Stimulated activated CD4-positive, alpha-beta T cell treated with anti-CD3 and anti-CD28 coated beads, Interleukin-4, amount 100 ng/mL, for 1 hour (primary cell): ENCODE measurements at places on chromosomes 11 and 22.

GRCh38 chr11:72602250-72602904 is 71.8 kb downstream of the PDE2A start:
- no peak for DNase-seq

GRCh38 chr11:65864706-65865471 is 4.7 kb downstream of the MUS81 start:
- DNase-seq, result no peak

DNA sequence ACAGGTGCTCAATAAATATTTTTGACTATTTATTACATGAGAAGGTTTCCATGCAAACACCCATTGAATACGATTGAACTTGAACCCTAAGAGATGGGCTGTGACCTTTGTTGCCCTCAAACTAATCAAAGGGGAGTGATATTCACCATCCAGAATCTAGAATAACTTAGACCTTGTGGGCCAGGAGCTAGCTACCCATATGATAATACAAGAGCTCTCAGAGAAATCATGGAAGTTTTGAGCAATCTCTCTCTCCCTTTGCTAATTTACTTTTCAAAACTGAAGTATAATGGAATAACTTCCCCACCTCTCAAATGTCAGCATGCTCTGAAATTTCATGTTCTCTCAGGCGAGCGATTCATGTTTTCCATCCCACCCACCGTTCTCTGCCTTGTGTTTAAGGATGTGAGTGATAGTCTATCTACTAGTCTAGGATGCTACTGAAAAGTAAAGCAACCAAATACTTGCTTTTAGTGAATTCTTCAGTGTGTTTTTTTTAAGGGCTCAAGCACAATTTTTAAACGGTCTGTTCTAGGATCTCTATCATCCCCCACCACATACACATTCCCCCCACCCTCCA is 33.3 kb downstream of the BARX2 start:
- no peak for DNase-seq

GRCh38 chr11:370070-370941 is 1.0 kb downstream of the B4GALNT4 start:
- DNase-seq, result no peak

DNA sequence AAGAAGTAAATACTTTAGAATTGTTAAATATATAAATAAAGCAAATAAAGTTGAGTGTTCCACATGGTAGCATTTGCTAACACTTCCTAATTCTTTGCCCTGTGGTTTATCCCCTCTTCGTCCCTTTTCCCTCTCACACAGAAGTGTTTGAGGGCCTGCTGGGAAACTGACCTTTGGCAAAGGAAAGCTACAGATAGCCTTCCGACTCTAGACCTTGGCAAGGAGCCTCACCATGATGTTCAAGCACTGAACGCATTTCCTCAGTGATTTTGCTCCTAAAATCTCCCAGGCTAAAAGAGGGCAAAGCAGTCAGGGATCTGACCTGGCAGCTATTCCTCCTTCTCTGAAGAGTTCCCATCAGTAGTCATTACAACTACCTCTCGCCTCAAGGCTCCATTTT is 52.5 kb upstream of the HORMAD2 start:
- no peak for DNase-seq

DNA sequence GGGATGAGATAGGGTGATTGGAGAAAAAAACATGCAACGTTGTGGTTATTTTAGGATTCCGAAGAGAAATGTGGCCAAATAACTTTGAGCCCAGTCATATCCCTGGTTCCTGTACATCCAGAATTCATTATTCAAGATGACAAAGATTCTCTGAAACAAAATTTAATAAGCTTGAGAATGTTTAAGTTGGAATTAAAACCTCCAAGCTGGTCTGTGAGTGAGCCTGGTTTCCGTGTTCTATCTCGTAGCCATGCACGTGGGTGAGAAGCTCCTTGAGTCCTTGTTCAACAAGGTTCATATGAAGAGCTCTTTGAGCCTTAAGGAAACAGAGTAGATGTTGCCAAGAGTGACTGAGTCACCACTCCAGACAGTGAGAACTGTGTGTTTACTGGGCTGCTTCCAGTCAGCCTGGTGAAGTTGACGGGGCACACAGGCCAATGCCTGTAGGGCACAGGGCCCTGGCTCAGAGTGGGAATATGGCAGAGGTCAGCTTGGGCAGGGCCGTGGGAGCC is 206.5 kb downstream of the NAV2 start:
- DNase-seq, result no peak

DNA sequence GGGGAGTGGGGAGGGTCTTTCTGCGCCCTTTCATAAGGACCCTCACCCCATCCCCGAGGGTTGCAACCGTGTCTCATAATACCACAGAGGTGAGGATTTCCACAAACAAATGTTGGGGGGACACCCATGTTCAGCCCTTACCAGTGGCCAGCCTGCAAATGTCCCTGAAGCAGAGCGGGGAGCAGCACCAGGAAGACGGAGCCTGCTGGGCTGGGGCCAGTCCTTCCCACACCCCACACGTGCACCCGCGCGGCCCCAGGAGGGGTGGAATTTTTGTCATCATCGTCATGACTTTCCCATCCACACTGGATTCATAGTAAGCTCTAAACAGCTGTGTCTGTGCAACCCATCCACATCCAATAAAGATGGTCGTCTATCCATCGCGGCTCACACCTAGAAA is 409.8 kb downstream of the BRD1 start:
- DNase-seq, result no peak

GRCh38 chr11:19121646-19122045 is 4.7 kb downstream of the ZDHHC13 start:
- DNase-seq, result no peak

- DNase-seq, result no peak
Measured at GRCh38 chr22:19048531-19048930, 73.7 kb downstream of the DGCR2 start.

GRCh38 chr22:32776397-32776796 is 25.1 kb upstream of the TIMP3 start:
- no peak for DNase-seq

DNA sequence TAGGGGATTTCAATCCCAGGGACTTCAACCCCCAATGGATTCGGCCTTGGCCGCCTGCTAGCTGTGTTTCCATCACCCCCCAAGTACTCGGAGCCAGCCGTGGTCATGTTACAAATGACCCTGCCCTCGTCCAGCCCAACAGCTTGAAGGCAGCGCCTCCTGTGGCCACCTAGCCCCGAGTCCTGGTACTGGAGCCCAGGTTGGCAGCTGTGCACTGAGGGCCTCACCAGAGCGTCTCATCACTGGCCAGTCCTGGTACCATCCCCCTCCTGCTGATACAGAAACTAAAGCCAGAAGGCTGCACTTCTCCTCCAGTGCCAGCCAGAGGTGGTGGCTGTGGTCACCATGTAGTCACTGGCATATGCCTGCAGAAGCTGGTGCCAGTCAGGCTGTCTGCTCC is 44.9 kb upstream of the FADD start:
- DNase-seq, result no peak

GRCh38 chr11:102633385-102634026 is 8.4 kb upstream of the MMP20 start:
- no peak for DNase-seq

DNA sequence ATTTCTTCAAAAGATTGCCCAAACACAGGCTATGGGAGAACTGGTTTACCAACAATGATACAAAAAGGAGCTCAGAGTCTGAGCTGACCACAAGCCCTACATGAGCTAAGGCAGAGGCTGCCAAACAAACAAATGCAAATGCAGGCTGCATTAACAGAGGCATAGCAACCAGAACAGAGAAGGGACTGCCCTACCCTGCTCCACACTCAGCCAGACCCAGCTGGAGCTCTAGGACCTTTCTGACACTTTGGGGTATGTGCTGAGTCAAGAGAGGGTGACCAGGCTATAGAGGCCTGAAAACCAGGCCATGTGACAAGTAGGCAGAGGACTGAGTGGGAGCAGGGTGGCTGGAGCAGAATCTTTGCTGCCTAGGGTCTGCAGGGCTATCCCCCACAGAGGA is 17.8 kb upstream of the P2RY2 start:
- no peak for DNase-seq

GRCh38 chr11:126046570-126047195 is 16.0 kb downstream of the CDON start:
- DNase-seq, result no peak

DNA sequence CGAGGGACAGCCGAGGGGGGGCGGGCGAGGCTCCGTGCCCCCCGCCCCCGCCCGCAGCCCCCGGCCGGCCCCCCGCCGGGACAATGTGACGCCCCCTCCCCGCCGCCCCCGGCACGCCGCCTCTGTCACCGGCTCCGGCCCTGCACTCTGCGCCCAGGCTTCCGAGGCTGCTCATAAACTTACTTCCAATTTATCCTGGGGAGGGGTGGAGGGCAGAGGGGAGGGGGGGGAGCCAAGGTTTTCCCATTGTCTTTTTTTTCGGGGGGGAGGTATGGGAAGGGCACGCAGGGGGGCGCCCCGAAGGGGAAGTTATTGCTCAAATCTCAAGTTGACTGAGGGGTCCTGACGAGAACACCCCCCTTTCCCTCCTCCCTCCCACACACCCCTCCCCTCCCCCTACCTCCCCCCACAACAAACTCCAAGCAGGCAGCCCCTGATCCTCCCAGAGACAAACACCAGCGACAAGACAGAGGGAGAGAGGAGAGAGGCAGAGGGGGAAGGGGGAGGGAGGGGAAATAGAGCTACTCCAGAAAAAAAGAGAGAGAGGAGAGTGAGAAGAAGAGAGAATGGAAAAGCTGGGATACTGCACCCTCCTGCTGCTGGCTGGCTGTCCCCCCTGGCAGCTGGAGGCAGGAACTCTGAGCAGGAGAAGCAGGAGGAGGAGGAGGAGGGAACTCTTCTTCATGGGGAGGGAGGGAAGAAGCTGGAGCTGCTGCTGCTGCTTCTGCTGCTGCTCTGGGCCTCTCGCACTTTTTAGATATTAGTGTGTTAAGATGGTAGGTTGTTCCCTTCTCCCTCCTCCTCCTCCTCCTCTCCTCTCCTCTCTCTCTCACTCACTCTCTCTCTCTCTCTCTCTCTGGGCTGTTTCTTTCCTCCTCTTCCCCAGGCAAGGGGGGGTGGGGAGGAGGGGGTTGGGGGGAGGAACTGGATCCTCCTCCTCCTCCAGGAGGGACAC is 631 bp downstream of the PHF21A start:
- DNase-seq, result peak; percentile 34

GRCh38 chr11:87176044-87176443 is 138.3 kb downstream of the TMEM135 start:
- DNase-seq, result no peak

DNA sequence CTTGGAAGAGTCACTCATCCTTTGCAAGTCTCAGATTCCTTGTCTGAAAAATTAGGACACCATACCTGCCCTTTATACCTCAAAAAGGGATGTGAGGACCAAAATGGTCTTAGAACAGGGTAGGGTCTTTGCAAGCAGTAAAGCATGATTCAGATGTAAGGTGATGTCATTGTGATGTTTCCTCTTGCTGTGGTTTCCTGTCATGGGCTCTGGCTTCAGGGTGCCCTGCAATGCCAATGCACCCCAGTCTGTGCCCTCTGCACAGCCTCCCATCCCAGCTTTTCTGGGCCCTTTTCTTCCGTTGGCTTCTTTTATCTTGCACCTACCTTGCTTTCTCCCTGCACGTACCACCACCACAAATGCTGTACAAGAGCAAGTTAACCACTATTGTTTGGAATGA is 87.8 kb upstream of the NNMT start:
- DNase-seq, result no peak

GRCh38 chr11:75435571-75435925 is 2.5 kb upstream of the KLHL35 start:
- no peak for DNase-seq

GRCh38 chr22:43088627-43088983 is 586 bp downstream of the TTLL1 start:
- no peak for DNase-seq

DNA sequence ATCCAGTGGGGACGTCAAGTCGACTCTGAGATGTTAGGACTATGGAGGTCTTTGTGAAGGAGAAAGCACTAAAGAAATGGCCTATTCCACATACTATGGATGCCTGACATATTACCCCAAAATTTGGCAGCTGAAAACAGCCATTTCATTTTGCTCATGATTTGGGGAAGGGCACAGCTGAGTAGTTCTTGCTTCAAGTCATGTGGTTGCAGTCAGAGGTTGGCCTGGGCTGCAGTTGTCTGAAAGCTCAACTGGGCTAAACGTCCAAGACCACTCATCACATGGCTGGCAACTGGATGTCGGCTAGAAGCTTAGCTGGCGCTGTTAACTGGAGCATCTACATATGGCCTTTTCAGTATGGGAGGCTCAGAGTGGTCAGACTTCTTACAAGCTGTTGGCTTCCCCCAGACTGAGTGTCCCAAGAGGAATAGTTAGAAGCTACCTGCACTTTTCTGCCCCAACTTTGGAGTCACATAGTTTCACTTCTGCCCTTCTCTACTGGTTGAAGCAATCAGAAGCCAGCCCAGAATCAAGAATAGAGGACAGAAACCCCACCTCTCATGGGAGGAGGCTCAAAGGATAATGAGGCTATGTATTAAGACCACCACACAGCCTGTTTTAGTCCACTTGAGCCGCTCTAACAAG is 14.1 kb downstream of the SLC35C1 start:
- no peak for DNase-seq

DNA sequence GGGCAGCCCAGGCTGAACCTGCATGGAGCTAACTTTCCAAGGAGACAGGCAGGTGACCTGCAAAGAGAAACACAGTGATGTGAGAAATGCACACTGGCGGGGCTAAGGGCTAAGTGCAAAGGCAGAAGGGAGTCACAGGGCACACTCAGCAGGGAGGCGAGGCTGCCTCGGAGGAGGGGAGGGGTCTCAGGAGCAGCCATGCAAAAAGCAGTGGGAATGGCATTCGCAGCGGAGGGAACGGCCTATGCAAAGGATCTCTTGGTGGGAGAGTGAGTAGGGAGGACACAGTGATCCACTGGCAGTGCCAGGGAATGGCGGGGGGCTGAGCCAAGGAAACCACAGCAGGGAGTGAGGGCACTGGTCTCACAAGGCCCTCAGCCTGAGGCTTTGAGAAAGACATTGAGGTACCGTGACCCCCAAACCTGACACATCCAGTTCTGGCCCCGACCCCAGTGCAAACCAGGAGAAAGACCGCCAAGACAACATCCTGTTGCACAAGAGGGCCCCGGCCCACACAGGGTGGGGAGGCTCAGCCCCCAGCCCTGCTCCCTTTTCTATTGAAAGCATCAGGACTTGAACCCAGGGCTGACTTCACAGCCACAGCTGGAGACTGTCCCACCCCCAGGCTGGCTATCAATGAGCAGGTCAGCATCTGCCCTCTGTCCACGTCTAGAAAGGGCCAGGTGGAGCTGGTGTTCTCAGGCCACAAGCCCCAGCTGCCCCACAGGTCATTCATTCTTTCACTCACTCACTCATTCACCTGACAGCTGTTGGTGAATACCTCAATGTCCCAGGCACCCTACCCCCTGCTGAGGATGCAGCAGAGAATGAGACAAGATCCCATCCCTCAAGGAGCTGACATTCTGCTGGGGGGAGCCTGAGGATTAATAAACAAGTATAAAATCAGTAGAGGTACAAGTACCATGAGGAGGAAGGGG is 50.7 kb downstream of the IGLL1 start:
- DNase-seq, result no peak

- no peak for DNase-seq
Measured at GRCh38 chr22:24437741-24438328, 10.4 kb downstream of the ADORA2A start.

GRCh38 chr11:12502046-12502445 is 124.7 kb downstream of the PARVA start:
- DNase-seq, result no peak
